HCEC 1CT (cell line): ENCODE measurements at places on chromosomes 5 and 9.

- DNase-seq, result peak; percentile 45
These were observed 7.2 kb upstream of the KLHL3 start for GRCh38 chr5:137743031-137743640.

DNA sequence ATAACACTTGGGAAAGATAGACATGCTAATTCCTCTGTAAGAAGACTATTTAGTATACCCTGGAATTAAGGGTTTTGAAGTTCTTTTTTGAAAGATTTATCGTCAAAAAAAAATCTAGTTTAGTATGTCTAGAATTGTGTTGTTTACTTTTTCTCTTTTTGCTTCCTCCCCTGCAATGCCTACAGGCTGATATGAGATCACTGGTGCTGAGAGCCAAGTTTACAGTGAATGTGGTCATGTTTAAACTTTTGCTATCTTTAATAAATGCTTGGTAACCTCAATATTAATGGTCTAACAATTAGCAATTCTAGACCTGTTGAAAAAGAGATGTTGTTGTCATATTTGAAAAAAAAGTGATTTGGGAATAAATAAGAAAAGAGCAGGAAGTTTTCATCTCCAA lies 86.1 kb downstream of the CWC27 start:
- DNase-seq, result no peak

DNA sequence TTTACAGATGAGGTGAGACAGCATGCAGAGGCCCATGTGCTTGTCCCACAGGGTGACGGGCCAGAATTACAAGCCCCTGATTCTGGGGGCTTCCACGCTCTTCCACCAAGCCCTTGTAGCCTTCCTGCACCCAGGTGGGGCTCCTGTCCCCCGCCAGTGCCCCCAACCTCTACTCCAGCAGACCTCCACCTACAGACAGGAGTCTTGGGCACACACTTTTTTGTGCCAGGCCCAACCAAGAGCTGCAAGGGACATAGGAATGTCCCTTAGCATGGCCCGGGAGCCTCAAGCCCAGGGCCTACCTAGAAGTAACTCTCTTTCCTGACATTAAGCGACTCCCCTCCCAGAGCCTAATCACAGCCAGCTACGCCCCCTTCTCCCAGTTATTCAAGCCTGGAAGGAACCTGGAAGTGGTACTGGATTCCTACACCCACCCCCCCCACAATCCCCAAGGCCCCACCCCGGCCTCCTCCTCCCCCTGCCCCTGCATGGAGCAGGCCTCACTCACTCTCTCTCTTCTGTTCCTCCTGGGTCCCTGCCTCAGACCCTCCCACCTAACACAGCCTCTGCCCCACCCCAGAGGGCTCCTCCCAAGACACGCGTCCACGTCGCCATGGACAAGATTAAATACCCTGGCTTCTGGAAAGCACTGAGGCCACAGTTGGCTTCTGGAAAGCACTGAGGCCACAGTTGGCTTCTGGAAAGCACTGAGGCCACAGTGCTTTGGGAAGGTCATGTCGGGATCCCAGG lies 30.5 kb downstream of the ADAMTS2 start:
- DNase-seq, result no peak

GRCh38 chr5:75666801-75667200 lies 50.4 kb downstream of the POC5 start:
- no peak for DNase-seq

DNA sequence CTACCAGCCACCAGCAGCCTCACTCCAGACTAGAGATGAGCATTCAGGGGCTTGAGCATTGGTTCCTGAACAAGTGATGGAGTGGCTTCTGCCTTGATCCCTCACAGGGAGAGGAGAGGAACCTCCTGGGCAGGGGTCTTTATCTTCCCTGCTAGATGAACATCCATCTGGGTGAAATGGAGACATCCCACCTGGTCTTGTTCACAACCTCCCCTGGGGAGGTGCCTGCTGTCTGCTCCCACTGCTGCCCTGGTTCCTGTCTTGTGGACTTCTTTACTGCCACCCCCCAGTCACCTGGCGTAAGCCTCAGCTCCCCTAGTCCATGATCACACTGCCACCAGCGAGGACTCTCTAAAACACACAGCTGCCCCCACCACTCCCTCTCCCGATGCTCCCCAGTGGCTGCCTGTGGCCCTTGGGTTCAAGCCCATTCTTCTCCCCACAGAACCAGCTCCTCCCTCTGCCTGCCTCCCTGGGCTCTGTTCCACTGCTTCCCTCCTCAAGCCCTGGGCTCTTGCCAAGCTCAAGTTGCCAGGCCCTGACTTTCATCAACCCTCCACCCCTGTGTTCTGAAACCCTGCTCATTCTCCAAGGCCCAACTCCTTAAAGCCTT lies 51.5 kb downstream of the COL15A1 start:
- no peak for DNase-seq

DNA sequence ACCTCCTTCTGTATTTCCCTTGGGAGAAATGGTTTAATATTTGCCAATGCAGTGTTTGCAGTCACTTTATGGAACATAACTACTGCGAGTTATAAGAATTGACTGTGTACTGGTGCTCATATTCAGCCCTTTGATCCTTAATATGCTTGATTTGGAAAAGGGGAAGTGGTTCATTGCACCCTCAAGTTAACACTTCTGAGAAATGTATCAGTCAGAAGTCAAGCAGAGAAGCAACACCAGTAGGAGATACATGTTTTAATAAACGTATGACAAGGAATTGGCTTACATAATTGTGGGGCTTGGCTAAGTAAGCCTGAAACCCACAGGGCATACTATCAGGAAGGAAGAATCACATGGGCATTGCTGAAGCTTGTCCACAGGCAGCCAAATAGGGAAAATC lies 131.0 kb upstream of the SPRY4 start:
- no peak for DNase-seq

DNA sequence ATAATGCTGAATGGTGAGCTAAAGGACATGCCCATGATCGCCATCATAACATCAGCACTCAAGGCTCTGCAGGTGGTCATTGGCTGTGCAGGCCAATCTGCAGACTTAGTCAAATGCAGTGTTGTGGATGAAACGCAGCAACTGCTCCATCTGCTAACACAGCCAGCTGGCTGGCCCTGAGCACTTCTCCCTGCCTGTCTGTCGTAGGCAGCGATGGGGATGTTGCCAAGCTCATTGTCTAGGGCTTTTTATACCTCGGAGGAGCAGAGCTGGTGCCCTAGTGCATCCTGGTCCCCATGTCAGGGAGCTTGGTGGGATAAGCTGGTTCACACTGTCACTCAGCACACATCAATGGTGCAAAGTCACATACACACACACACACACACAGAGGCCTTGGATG lies 189.4 kb downstream of the TENT4A start:
- no peak for DNase-seq

- no peak for DNase-seq
These were observed 74.3 kb downstream of the KIAA0825 start for GRCh38 chr5:94544031-94544650.

- no peak for DNase-seq
These were observed 43.6 kb upstream of the IPPK start for GRCh38 chr9:92713528-92713927.

DNA sequence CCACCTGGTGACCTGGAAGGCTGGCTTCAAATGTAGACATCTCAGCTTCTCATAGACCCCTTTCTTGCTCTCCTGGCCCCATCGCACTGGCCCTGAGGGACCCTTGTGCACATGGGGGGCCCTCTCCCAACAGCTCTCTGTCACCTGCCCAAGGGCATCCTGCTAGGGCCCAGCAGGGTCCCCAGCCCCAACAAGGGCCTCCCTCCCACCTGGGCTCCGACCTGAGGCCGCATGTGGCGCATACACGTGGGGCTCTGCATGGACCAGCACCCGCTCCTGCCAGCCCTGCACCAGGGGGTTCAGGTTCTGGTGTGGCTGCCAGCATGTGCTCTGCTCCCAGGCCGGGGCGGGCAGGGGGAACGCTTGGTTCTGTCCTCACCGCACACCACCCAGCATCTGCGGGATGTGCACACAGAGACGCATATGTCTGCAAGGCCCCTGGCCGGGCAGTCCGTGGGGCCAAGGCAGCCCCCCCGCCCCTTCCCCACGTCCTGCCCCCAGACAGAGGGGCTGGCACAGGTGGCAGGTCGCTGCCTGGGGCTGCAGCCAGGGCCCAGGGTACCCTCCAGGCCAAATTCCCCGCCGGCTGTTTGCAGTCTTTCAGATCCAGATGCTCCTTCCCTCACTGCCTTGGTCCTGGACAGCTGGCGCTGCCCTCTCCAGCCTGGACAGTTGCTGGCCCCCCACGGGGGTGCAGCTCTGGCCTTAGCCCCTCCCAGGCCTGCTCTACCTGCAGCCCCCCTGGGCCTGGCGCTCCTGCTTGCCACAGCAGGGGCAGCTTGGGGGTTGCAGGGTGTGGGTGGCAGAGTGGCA lies 17.9 kb upstream of the NRARP start:
- no peak for DNase-seq

DNA sequence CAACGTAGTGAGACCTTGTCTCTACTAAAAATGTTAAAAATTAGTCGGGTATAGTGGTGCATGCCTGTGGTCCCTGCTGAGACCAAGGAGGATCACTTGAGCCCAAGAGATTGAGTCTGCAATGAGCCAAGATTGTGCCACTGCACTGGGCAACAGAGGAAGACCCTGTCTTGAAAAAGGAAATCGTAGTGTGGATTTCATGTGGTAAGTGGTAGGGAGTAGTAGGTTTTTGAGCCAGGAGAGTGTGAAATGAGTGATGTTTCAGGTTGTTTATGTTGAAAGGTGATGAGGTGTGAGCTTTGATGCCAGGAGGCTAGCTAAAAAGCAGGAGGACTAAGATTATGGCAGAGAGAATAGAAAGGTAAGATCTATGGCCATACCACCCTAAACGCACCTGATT lies 5.9 kb downstream of the MATR3 start:
- DNase-seq, result no peak

DNA sequence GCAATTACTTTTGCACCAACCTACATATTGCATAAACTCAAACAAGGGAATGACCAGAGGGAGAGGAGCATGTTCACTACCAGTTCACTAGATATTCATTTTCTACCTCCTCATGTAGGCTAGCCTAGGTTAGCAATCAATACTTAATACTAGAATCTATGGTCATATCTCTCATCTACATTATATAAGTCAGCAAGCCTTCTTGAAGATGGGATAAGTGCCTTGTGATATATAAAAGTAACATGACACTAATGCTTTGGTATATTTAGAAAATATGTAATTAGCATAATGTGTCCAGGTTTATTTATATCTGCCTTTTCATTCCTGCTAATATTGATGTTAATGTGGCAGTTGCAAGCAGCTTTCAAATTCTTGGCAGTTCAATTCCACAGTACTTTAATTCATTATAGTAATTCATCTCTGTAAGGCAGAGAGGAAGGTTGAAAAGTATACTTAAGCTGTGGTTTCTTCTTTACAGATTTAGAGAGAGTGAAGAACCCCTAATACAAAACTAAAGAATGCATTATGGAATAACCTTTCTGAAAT lies 1613.2 kb upstream of the ACO1 start:
- no peak for DNase-seq

- DNase-seq, result no peak
These were observed 687 bp downstream of the LYSMD3 start for GRCh38 chr5:90528601-90529193.

DNA sequence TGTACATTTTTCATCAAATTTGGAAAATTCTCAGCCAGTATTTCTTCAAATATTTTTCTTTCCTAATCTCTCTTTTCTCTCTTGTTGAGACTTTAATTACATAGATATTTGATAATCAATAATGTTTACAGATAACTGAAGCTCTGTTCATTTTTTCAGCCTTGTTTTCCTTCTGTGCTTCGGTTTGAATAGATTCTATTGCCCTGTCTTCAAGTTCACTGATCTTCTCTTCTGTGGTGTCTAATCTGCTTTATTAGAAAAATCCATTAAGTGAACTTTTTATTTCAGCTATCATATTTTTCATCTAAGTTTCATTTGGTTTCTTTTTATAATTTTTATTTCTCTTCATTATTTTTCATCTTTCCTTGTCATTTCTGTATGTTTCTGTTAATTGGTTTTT lies 54.1 kb downstream of the AMBP start:
- DNase-seq, result no peak
